Activated T-helper 1 cell treated with anti-CD3 and anti-CD28 coated beads, Interleukin-2, amount 50 U/mL, for 16 hours (primary cell): ENCODE measurements at places on chromosomes 3 and 15.

DNA sequence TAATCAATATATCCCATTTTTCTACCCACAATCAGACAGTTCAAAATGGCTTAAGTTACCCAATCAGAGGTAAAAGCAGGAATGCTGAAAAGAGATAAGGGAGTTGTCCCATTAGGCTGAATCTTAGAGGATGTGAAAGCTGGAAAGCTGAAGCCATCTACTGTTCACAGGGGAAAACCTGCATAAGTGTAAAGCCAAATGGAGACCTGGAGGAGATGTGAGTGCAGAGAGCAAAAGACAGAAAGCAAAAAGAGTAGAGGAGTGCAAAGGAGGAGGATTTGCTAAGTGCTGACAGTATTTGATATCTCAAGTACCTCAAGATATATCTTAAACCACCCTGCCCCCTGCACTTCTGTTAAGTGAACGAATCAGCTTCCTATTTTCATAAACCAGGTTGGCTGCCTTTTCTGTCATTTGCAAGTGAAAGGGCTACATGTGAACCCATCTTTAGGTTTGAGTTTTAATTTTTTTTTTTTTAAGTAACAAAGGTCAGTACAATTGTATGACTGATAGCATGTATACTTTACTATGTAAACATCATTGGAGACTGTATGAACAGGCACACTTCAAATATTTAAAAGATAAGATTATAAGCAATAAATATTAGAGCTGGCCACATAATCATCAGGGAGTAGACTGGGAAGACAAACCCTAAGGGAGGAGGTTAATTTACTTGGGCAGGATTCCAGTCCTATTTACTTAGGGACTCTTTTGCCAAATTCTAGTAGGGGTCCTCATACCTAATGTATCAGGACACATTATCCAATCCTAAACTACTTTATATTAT lies 22.8 kb upstream of the P2RY1 start:
- no peak for DNase-seq

GRCh38 chr3:176914764-176915163 lies 282.5 kb downstream of the TBL1XR1 start:
- no peak for DNase-seq

DNA sequence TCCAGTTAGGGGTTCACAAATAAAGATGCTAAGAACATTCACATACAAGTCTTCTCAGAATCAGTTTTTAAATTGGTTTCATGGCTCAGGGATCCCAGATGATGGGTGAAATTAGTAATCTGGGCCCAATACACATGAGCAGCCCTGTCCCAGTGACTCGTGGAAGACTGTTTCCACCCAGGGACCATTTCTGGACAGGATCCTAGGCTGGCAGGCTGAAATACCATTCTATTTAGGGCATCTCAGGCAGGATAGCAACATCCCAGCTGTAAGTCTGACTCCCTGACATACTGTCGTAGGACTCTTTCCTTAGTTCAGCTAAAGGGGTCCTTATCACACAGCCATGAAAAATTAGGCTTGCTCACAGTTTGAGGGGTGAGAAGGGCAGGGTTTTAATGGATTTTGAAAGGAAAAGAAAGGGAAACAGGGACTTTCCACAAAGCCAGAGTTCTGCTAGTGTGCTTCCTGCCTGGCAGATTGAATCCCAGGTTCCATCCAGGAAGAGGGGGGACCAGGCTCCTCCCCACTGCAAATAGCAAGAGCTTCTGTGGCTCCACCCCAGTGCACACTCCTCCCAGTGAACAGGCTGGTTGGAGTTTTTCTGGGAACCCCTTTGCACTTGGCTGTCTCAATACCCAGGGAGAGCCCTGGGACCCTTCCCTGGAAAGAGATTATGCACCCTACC lies 41.3 kb upstream of the LYZL4 start:
- DNase-seq = no peak

GRCh38 chr3:58173669-58174398 lies 36.9 kb downstream of the DNASE1L3 start:
- DNase-seq = no peak

- no peak for DNase-seq
Observed at GRCh38 chr3:141266797-141267555, 35.4 kb downstream of the PXYLP1 start.

DNA sequence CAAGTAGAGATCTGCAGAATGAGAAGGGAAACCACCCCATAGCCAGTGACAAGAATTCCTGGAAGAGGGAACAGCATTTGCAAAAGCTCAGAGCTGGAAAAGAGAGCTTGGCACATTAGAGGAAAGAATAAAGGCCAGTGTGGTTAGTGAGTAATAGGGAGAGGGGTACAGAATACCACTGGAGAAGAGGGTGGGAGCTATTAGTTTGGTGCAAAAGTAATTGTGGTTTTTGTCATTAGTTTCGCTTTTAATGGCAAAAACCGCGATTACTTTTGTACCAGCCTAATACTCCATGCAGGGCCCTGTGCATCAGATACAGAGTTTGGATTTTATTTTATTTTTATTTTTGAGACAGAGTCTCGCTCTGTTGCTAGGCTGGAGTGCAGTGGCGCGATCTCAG lies 9.8 kb downstream of the SLC24A1 start:
- DNase-seq = no peak

GRCh38 chr3:61055447-61055846 lies 195.8 kb downstream of the FHIT start:
- DNase-seq = no peak

- DNase-seq = no peak
Observed at GRCh38 chr3:174215456-174215855, 643.7 kb upstream of the NAALADL2 start.

DNA sequence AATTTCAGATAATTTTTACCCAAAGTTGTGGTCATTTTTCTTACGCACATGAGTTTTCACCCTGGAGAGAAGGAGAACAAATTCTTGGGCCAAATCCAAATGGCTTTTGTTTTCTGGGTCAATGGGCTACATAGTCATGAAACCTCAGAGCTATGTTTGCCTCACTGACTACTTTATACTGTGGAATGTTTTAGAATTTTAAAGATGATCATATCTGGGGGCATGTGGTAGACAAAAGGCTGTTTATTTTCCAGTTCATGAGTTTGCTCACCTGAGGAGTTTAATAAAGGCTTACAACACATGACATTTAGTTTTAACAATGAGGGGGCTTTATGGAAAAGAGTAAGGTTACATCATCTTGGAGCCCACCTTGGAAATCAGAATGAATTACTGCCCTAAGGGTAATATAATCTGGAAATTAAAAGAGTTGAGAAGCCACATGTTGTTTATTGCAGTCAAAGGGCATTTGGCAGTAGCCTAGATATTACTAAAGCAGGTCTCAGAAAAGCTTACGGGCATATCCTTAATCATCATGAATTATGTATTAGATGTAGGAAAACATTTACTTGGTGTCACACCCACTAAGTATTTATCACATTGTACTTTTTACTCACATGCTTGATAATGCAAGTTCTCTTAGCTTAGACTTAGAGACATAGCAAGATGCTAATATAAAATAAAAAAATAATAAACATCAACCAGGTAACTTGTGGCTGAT lies 466.1 kb downstream of the EDEM1 start:
- DNase-seq = no peak

GRCh38 chr3:39205919-39206516 lies 13.6 kb upstream of the XIRP1 start:
- no peak for DNase-seq
